ENCODE measurements at places on chromosomes 7 and 10.

GRCh38 chr10:110815354-110816004, 56.2 kb upstream of the PDCD4 start:
- peak; percentile 53 for DNase-seq

DNA sequence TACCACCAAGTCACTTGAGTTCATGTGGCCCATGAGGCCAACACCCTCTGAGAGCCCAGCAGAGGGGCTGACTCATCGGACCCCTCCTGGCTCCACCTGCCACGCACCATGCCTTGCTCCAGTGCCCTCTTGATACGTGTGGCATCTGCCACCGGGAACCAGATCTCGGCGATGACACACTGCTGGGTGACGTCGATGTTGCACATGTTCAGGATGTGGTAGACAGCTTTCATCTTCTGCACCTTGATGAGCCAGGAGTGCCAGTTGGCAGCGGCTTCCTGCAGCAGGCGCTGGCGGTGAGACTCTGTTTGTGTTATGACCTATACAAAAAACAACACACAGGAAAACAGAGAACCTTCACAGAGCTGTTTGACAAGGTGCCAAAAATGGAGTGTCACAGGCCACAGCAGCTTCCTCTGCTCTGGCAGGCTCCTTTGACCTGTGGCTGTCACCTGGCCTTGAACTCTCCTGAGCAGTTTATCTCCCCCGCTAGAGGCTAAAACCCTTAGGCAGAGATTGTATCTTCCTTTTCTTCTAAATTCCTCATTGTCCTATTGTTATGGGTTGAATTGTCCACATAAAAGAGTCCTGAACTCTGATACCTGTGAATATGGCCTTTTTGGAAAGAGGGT, 45.2 kb upstream of the TMEM213 start:
- DNase-seq = no peak

DNA sequence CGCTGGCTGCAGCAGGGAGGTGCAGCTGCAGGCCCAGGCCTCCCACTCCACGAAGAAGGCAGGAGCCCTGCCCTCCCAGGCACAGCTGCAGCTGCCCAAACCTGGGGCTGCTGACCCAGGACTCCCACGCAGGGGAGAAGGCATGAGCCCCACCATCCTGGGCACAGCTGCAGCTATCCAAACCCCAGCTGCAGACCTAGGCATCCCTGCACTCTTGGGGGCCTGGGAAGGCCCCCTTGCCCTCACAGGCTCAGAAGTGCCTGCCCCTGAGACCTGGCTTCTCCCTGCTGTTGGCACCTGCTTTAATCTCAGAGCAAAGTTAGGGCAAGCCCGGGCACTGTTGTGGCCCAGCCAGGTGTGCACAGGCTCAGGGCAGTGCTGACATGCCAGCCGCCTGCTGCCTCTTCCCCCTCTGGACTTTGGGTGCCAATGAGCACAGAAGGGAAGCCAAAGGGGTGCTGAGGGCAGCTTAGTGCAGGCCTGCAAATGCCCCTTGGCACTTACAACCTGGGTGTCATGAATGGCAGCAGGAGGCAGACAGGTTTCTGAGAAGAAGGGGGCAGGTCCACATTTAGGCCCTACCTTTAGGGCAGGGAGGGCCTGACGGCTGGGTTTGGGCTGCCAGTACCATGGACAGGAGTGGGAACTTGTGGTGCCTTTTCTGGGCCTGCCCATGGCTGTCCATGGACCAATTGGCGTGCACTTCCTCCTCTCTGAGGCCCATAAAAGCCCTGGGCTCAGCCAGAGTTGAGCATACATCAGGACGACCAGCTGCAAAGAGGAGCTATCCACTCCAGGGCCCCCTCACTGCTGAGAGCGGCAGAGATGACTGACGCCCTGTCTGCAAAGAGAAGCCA, 31.1 kb downstream of the CRTAC1 start:
- no peak for DNase-seq

- no peak for DNase-seq
Observed at GRCh38 chr7:82393076-82393839, 50.3 kb downstream of the CACNA2D1 start.

- no peak for DNase-seq
Observed at GRCh38 chr10:521261-522250, 167.9 kb downstream of the DIP2C start.

GRCh38 chr7:151429237-151429559, 10.7 kb downstream of the CRYGN start:
- DNase-seq = no peak

- no peak for DNase-seq
Observed at GRCh38 chr7:118152149-118152548, 31.8 kb upstream of the LSM8 start.

DNA sequence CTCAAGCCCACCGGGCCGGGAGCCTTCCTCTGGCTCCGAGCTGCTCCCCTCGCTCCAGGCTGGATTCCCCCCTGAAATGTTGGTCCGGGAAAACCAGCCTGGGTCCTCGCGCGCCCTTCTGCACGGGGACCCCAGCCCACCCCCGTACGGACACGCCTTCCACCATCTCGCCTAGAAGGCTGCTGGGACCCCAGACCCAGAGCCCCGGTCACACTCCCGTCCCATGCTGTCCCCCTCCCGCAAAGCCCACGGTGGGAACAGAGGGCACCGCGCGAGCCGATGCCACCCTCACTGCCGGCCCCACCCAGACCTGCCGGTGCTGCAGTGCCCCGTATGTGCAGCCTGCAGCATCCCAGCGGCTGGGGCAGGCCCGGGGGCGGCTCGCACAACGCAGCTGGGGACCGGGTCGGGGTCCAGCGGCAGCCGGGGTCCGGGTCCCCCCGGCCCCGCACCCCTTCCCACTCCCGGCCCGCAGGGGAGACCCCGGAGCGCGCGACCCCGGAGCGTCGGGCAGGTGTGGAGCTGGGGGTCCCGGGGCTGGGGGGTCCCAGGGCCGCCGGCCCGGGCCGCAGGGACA, 871 bp downstream of the SPOCK2 start:
- DNase-seq = peak; percentile 67

- peak; percentile 78 for DNase-seq
Observed at GRCh38 chr7:101743241-101743994, 74.0 kb upstream of the CUX1 start.

DNA sequence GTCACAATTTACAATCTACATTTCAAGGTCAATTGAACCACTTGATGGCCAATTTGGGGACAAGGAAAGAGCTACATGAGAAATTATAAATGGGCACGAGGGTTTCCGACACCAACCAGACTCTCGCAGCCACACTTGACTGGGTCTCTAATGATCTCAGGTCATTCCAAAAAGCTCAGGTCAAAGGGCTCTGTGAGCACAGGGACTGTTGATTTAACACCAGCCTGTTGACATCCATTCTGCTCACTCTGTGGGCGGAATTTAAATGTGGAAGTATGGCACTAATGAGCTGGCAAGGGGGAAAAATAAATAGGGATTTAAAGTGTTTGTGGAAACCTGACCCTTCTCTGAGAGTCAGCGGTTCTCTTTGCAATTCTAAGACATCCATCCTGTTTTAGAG, 810.7 kb upstream of the AUTS2 start:
- DNase-seq = no peak

- no peak for DNase-seq
Observed at GRCh38 chr7:99036546-99037111, 107.3 kb downstream of the SMURF1 start.

DNA sequence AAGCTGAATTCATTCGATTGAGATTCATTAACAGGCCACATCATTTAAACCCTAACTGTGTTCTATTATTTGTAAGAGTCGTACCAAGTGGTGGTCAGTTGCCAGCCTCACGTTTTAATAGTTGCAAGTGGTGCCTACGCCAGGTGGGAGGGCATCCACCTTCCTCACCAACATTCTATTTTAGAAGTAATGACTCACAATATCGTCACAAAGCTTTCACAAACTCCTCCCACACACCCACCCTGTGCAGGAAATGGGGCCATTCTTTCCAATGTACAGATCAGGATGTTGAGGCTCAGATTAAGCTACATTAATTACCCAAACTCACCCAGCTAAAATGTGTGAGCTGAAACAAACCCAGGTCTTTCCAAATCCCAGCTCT, 77.3 kb upstream of the SAMD8 start:
- no peak for DNase-seq

DNA sequence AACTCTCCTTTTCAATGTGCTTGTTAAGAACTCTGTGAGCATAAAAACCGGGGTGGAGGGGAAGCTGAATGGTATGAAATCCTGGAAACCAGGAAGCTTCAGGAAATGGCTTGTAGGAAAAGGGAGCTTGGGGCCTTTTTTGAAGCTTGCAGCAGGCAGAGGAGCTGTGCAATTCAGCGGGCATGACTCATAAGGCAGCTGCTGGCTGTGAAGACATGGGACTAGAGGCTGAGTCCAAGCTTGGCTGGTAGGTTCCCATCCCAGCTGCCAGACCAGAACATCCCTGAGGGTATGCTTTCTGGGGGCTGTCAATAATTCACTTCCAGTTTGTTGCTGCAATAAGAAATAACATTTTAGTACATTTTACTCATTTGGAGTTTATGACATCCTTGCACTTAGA, 36.8 kb upstream of the CDC14C start:
- no peak for DNase-seq

DNA sequence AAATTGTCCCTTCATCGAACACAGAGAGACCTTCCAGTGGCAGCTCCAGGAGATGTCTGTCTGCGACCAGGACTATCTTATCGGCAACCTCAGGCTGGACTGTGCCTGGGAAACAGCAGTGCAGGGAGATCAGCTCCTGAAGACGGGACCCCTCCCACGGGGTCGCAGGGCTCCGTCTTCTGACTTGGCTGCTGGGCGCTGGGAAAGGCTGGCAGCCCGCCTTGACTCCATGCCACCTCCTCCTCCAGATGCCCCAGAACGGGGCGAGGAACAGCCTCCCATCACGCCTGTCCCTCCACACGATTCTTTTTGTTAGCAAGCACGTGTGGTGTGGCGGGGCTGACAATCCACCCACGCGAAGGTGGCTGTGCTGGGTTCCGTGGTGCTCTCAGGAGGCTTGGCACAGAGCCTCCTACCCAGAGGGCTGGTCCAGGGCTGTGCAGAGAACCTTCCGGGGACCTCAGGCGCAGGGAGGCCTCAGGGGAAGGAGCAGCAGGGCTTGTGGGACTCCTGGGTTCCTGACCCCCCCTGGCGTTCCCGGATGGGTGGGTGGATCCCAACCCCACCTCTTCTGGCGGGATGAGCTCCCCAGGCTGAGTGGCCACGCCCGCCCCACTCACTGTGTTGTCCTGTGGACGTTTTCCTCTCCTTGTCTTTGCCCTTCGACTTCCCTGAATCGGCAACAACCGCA, 47.6 kb upstream of the NKX6-2 start:
- DNase-seq = no peak

- no peak for DNase-seq
Observed at GRCh38 chr7:80287400-80288174, 153.0 kb downstream of the GNAI1 start.

DNA sequence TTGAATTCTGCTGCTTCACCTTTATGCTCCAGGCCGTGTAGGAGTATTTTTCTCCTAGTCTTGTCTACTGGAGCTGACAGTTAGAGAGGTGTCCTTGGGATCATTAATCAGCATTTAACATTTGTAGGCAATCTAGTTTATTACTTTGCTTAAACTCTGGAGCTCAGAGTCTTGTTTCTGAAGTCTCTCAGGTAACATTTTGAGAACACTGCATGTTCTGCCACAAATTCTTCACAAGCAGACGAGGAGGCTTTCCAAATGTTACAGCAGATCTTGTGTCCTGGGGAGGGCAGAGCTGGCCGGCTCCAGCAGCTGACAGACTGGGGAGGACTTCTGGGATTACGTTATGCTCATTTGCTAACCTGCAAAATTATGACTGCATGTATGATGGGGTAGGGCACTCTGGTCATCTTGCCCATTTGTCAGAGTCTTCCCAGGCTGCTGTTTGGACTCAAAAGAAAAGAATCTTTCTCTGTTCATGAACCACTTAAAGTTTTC, 50.5 kb downstream of the GALNT17 start:
- no peak for DNase-seq

- DNase-seq = no peak
Observed at GRCh38 chr7:97043281-97043680, 18.6 kb upstream of the DLX5 start.

DNA sequence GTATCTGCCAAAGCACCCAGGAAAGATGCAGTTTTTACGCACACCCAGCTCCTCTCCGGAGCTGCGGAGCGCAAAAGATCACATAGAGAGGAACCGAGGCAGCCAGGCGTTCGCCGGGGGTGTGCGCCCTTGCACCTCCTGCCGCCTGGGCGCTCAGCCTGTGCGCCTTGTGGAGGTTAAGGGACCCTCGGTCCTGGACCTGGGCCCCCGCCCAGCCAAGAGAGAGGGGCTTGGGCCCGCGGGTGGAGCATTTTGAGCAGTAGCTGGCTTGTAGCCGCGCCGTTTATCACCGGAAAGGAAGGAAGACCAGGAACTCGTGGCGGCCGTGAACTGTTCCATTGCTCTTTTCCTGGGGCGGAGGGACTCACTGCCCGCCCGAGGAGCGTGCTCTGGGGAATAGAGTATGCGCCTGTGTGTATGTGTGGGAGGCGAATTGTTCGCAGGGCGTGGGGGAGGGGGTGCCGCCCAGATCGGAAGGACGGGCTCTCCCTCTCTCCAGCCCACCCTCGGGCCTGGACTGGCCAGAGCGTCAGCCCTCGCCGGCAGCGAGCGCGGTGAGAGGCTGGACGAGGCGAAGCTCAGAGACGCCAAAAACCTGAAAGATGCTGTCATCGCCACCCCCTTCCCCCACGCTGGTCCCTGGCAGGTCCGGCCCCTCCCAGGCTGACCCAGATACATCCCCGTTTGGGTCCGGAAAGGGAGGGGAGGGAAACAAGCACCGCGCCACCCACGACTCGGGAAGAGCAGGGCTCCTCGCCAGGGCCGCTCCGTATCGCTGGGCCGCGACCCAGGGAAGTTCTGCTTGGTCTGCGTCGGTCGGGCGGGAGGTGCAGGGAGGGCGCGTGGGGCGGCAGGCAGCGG, 1.2 kb upstream of the WNT2 start:
- DNase-seq = peak; percentile 55

DNA sequence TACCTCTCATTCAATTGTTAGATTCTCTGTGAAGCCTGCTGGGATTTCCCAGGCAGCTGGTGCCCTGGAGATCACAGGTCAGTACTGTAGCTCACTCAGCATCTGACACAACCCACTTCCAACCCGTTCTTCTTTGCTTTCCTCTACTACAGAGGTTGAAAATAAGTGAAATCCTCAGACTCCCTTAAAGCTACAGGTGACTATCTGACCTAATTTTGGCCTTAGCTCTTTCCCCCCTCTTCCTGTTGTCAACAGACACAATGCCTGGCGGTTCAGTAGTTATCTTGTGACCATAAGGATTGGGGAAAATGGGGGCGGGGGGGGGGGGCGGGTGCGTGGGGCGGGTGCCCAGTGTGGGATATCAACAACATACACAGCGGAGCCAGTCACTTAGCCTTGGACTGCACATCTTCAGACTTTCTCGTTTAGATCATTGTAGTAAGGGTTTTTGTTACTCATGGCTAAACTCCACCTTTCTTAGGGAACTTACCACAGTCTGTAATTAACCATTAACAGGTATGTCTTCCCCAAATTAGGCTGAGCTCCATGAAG, 37.8 kb downstream of the MTPN start:
- no peak for DNase-seq
